ENCODE measurements at places on chromosomes 4 and X. TPM values are rescaled to one million over a fixed set of nuclear protein-coding genes. Genes with fewer than 3 reads are reported as not detected.

Gene RASL11B
- 0.20 TPM for total RNA-seq

Gene FAM53A
- total RNA-seq: 0.72 TPM

Gene SERTM2
- not detected for total RNA-seq

Gene GCNA
- total RNA-seq: 2.9 TPM

Gene HS3ST1
- total RNA-seq: 0.65 TPM
